ENCODE measurements at places on chromosomes 11 and 22.

GRCh38 chr11:22890227-22890626, 30.0 kb upstream of the CCDC179 start:
- DNase-seq: no peak

GRCh38 chr11:62402960-62403730, 15.7 kb upstream of the SCGB1A1 start:
- DNase-seq: no peak

GRCh38 chr22:44723801-44724200, 21.8 kb downstream of the PRR5 start:
- DNase-seq: peak; percentile 76

- peak; percentile 65 for DNase-seq
Measured at GRCh38 chr11:10379022-10379421, 74.1 kb downstream of the ADM start.

DNA sequence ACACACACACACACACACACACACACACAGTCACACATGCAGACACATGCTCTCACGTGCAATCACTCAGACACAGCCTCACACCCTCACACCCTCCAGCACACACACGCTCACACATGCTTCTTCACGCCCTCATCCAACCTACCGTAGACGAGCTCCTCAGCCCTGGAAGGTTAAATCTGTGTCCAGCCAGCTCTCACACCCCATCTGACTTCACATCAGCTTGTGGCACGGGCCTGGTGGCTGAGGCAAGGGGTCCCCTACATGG, 1.3 kb upstream of the SCUBE1 start:
- DNase-seq: no peak

DNA sequence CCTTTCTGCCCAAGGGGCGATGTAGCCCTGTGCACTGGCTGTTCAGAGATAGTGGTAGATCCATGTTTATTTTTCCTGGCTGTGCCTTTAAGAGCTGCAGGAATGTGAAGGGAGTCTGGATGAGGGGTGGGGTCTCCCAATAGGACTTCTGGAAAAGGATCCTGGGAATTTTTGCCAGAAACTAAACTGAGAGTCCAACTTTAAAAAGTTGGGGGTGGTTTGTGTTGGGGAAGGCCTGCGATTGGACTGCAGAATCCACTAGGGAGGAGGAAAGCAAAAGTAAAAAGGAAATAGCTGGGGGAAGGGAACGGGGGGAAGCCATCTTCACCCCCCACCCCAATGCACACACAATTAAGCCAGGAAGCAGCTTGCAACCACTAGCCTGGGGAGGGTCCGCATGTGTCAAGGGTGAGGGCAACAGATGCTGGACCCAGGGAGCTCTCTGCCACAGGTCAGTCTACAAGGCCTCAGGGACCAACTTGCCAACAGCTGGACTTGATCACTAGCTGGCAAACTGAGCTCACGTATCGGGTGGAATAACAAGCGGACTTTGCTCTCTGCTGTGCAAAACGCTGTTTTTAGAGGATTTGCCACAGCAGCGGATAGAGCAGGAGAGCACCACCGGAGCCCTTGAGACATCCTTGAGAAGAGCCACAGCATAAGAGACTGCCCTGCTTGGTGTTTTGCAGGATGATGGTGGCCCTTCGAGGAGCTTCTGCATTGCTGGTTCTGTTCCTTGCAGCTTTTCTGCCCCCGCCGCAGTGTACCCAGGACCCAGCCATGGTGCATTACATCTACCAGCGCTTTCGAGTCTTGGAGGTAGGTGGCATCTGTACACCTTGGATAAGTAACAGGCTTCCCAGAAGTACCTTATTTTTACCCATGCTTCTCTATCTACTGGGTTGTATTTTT, at the start of gene OLFML1:
TSS of gene OLFML1 (plus strand) at position 321 of the 912 bp plus-strand sequence. CDS start at position 691, 370 bp downstream.
- DNase-seq: no peak

DNA sequence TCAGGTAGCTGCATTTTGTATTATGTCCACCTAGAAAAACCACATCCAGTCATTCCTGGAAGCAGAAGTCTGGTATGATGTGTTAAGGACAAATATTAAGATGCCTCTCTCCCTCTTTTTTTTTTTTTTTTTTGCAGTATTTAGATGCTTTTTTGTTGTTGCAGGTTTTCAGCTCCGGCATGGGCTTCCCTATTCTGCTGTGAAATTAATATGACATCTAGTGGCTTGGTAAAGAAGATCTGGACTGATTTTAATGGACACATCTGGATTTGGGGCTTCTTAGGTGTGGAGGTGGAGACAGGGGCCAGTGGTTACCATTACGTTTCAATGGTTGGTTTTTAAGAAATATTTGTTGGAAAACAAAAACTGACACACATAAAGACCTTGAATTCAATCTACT, 47.5 kb upstream of the RASSF10 start:
- DNase-seq: no peak

DNA sequence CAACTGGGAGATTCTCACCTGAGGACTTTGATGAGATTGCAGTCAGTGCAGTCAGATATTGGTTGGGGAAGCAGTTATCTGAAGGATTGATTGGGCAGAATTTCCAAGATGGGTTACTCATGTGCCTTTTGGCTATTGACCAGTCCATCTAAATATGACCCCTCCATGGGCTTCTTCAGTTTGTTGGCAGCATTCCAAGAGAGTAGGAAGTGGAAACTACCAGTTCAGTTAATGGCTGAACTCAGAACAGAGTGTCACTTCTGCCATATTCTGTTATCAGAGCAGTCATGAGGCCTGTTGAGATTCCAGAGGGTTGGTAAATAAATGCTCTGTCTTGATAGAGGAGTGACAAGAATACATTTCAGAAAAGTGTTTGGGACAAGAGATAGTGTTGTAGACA, 71.0 kb downstream of the CYP2R1 start:
- peak; percentile 3 for DNase-seq

- DNase-seq: no peak
Measured at GRCh38 chr11:116651737-116652237, 121.0 kb downstream of the BUD13 start.

DNA sequence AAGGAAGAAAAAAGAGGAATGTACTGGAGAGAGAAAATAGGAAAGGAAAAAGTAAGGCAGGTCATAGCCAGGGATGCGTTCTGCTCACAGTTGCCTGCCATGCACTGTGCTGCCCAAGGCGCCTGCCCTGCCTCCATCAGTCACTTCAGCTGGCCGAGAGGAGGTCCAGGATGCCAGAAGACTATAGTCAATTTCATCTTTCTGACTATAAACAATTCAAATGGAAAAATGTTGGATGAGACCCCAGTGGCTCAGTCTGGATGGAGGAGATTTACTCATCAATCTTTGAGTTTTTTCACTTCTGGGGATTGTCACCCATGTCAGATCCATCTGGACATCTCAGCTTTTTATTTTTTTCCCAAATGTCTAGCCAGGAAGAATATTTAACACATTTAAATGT, 36.7 kb upstream of the CLMP start:
- DNase-seq: no peak

DNA sequence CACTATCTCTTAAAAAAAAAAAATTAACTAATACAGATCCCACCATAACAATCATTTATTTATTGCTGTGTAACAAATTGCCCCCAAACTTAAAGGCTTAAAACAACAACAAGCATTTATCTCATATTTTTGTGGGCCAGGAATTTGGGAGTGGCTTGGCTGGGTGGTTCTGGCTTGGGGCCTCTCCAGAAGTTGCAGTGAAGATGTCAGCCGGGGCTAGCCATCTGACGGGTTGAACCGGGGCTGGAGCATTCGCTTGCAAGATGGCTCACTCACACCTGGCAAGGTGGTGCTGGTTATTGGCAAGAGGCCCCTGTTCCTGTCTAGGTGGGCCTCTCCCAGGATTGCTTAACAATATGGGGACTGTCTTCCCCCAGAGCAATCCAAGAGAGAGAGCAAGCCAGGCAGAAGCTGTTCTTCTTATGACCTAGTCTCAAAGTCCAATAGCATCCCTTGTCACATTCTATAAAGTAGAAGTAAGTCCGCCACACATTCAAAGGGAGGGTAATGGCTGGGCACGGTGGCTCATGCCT, 29.5 kb downstream of the ACO2 start:
- no peak for DNase-seq

DNA sequence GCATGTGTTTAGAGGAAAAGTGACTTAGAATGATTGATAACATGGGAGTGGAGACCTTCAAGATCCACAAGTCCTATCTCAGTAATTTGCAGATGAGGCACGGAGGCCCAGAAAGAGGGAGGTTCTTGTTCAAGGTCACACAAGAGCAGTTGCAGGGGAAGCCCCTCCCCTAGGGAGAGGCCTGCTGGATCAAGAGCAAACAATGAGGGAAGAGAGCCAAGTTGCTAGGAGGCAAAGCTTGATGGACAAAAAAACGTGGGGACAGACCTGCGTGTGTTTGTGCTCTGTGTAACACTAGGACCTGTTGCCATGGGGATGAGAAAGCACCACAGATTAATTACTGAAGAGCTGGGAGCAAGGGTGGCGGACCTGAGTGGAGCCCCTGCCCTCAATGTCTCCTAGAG, 6.4 kb upstream of the MFRP start:
- no peak for DNase-seq

DNA sequence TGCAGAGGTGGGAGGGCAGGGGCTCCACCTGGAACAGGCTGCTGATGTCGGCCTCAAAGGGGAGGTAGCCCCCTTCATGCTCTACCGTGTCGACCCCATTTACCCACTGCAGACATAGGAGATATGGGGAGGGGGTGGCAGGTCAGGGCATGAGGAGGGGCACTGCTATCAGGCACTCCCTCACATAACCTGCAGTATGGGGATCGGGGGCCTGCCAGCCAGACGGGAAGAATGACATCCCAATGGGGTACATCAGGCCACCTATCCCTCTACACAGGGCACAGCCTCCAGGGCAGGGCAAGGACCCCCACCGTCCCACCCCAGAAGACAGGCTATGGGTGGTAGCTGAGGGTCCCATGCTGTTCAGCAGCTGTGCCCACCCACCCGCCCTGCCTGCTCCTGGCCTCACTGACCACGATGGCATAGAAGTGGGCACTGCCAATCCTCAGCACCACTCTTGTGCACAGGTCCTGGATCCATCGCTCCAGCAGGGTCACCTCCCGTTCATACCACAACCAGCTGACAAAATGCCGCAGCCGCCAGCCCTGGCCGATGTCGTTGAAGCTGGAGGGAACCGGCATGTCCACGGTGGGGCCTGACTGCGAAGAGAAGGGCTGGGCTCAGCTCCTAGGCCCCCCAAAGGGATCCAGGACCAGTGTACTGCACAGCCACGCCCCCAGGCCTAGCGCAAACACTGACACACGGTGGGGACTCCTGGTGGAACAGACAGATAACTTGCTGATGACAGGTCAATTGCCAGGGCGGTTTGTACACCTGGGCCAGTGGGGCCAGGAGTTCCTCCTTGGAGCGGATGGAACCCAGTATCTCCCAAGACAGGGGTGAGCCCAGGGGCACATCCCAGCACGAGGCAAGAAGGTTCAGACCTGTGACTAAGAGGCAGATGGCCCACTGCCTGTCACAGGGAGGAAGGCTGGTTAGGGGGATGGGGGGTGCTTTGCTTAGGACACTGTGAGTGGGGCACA, 24.1 kb downstream of the RGL4 start:
- DNase-seq: peak; percentile 47

DNA sequence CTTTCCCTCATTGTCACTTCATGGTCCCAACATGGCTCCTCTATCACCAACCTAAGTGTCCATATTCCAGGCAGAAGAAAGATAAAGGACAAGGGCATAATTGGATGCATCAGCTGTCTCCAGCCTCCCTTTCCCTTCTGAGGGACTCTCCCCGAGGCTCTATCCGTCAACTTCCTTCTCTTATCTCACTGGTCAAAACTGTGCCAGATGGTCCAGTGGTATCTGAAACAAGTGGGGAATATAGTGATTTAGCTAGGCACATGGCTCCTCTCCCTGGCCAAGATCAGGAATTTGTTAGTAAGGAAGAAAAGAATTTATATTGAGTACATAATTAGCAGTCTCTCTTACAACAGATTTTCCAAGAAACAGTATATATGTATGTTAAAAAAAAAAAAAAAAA, 12.6 kb upstream of the SPON1 start:
- DNase-seq: no peak

GRCh38 chr11:67517784-67518552, 5.3 kb downstream of the CABP2 start:
- no peak for DNase-seq

DNA sequence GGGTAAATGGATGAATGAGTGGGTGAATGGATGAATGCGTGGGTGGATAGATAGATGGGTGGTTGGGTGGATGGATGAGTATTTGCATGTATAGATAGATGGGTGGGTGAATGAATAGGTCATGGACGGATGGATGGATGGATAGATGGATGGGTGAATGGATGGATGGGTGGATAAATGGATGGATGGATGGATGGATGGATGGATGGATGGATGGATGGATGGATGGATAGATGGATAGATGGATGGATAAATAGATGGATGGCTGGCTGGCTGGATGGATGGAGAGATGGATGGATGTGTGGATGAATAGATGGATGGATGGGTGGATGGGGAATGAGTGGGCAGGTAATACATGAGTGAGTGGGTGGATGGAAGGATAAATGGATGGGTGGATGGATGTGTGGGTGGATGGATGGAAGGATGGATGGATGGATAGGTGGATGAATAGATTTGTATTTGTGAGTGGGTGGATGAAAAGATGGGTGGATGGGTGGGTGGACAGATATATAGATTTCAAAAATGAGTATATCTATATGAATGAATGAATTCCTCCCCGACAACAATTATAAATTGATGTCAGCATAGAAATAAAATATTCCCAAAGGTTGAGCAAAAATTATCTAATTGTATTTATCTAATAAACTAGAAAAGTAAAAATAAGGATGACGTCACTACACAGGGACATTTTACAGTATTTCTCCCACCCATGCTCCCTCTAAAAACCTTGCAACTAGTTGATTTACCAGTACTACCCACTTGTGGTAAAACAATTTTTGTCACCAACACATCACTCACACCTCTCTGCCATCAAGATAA, 563 bp upstream of the CRTAM start:
- no peak for DNase-seq

- DNase-seq: no peak
Measured at GRCh38 chr11:111671383-111671782, 69.1 kb downstream of the SIK2 start.

GRCh38 chr11:78149646-78150045, 10.2 kb upstream of the ALG8 start:
- DNase-seq: peak; percentile 47

- DNase-seq: no peak
Measured at GRCh38 chr11:34002420-34002819, 49.1 kb upstream of the CAPRIN1 start.

DNA sequence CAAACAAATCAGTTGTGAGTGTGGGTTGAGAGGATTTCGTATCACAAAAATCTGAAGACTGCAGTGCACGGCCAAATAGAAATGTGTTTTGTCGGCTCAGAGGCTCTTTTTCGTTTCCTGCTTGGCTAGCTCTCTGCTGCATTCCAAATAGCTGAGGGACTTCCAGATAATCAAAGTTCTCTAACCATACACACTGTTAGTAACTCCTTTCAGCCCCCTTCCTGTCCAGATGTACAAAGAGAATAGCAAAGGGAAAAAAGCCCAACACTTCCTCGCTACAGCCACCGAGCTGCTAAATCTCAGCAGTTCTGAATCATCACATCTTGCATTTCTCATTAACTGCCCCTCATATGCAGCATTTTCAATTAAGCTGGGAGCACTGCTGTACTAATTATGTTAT, 203.1 kb downstream of the TENM4 start:
- DNase-seq: no peak

Measured in hematopoietic multipotent progenitor cell treated with erythropoietin and hydrocortisone succinate and interleukin-3 and kit ligand, for 4 days (in vitro differentiated cells).